Colonic mucosa (tissue), 4 donors: ENCODE measurements at places on chromosomes 13 and 19. TPM values are rescaled to one million over a fixed set of nuclear protein-coding genes. Genes with fewer than 3 reads are reported as not detected.

DNA sequence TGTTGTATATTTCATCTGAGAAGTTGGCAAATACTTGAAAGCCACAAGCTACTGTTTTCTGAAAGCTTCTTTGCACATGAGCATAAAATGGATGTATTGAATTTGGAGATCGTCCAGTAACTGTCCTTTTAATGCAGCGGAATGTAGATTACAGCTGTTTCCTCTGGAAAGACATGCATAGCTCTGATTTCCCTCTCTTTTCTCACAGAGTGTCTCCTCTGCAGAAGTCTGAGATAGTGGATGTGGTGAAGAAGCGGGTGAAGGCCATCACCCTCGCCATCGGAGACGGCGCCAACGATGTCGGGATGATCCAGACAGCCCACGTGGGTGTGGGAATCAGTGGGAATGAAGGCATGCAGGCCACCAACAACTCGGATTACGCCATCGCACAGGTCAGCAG lies 283.0 kb downstream of the SHISA2 start:
- no peaks in the 10 kb centered on the region for H3K36me3 ChIP-seq
- H3K27ac ChIP-seq = no peak overlapping the region
- H3K4me3 ChIP-seq = no peak overlapping the region
- no peaks in the 10 kb centered on the region for H3K27me3 ChIP-seq
- no peak for DNase-seq
- no peaks in the 10 kb centered on the region for H3K4me1 ChIP-seq

GRCh38 chr13:51665456-51665855 lies 81.2 kb downstream of the WDFY2 start:
- DNase-seq = no peak
- no peaks in the 10 kb centered on the region for H3K27me3 ChIP-seq
- no peaks in the 10 kb centered on the region for H3K4me1 ChIP-seq
- no peaks in the 10 kb centered on the region for H3K36me3 ChIP-seq

GRCh38 chr13:100269837-100270236 lies 180.9 kb downstream of the PCCA start:
- no peaks in the 10 kb centered on the region for H3K4me1 ChIP-seq
- no peak overlapping the region for H3K27ac ChIP-seq
- no peaks in the 10 kb centered on the region for H3K27me3 ChIP-seq

GRCh38 chr13:28531845-28532387 lies 37.0 kb upstream of the FLT1 start:
- no peak overlapping the region for H3K27ac ChIP-seq
- DNase-seq = no peak
- H3K4me1 ChIP-seq = no peaks in the 10 kb centered on the region
- H3K27me3 ChIP-seq = peaks cover 9% of the 10 kb centered on the region
- no peak overlapping the region for H3K4me3 ChIP-seq
- H3K36me3 ChIP-seq = no peaks in the 10 kb centered on the region

DNA sequence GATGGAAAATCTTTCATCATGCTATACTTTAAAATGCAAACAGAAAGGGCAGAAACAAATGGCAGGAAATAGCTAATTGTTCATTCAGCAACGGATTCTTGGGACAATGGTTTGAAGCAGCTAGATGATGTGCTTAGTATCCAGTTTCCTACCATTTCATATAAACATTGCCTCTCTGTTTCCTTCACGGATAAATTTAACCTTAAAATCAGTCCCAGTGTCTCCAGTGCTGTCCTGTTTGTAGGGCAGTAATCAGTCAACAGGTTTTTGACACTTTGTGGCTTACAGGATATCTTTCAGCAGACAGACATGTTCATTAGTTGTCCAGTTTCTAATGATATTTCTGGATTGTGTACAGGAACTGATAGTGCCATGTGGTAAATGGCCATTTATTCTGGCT lies 24.7 kb upstream of the RB1 start:
- no peaks in the 10 kb centered on the region for H3K36me3 ChIP-seq
- no peak overlapping the region for H3K27ac ChIP-seq
- no peaks in the 10 kb centered on the region for H3K4me1 ChIP-seq
- H3K4me3 ChIP-seq = no peak overlapping the region
- DNase-seq = no peak
- H3K27me3 ChIP-seq = no peaks in the 10 kb centered on the region

DNA sequence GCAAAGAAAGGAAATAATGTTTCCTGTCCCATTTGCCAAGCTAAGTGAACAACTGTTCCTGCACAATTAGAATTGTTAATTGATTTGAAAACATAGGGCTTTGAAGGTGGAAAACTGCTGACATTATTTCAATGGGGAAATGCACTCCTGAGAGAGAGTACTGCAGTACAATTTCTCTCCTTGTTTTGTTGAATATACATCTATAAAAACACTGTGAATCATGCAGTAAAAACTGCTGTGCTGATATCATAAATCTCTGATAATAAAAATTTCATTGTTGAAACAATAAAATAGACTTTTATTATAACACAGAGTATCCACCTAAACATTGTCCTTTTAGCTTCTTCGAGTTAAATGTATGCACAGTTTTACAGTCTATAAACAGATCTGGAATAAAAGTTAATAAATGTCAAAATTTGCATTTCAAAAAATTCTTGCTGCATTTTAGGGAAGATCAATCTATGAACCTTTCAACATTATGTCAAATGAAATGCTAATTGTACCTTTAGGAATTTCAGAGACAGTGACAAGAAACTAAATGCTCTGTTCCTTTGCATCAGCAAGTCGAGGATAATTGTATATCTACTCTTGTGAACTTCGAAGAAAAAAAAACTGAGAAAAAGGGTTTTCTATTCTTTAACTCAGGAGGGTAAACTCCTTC lies 328.2 kb upstream of the DACH1 start:
- no peaks in the 10 kb centered on the region for H3K4me1 ChIP-seq
- no peak for DNase-seq
- no peaks in the 10 kb centered on the region for H3K36me3 ChIP-seq
- no peaks in the 10 kb centered on the region for H3K27me3 ChIP-seq
- no peak overlapping the region for H3K4me3 ChIP-seq
- peak overlapping the region; percentile 60 for H3K27ac ChIP-seq

GRCh38 chr13:33934951-33935371 lies 117.0 kb downstream of the RFC3 start:
- H3K4me3 ChIP-seq = no peak overlapping the region
- no peaks in the 10 kb centered on the region for H3K4me1 ChIP-seq
- H3K27me3 ChIP-seq = no peaks in the 10 kb centered on the region
- H3K36me3 ChIP-seq = no peaks in the 10 kb centered on the region
- no peak for DNase-seq

DNA sequence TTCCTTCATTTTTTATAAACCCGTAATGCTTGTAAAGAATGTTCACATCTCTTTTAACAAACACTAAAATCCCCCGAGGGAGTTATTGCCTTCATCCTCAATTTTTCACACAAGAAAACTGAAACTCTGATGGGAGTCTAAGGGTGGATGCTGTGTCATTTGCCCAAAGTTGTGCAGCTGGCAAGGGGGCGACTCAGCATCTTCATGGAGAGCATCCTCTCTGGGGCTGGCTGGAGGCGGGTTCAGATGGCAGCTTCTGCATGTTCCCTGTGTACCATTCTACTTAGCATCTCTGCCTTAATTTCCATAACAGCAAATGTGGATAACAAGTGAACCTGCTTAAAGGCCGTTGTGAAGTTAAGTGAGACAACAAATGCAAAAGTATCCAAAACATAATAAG lies 256.4 kb downstream of the IRS2 start:
- H3K4me1 ChIP-seq = no peaks in the 10 kb centered on the region
- DNase-seq = no peak
- H3K4me3 ChIP-seq = no peak overlapping the region
- no peaks in the 10 kb centered on the region for H3K36me3 ChIP-seq
- H3K27me3 ChIP-seq = no peaks in the 10 kb centered on the region

GRCh38 chr19:4064496-4065260 lies 2.0 kb downstream of the ZBTB7A start:
- no peaks in the 10 kb centered on the region for H3K27me3 ChIP-seq
- H3K36me3 ChIP-seq = no peaks in the 10 kb centered on the region
- peaks cover 36% of the 10 kb centered on the region for H3K4me1 ChIP-seq
- peak overlapping the region; percentile 72 for H3K4me3 ChIP-seq

- H3K27me3 ChIP-seq = no peaks in the 10 kb centered on the region
- DNase-seq = peak; percentile 89
- no peaks in the 10 kb centered on the region for H3K36me3 ChIP-seq
- H3K27ac ChIP-seq = no peak overlapping the region
- H3K4me3 ChIP-seq = no peak overlapping the region
- H3K4me1 ChIP-seq = peaks cover 4% of the 10 kb centered on the region
Observed at GRCh38 chr19:4811328-4812131, 20.0 kb downstream of the TICAM1 start.

DNA sequence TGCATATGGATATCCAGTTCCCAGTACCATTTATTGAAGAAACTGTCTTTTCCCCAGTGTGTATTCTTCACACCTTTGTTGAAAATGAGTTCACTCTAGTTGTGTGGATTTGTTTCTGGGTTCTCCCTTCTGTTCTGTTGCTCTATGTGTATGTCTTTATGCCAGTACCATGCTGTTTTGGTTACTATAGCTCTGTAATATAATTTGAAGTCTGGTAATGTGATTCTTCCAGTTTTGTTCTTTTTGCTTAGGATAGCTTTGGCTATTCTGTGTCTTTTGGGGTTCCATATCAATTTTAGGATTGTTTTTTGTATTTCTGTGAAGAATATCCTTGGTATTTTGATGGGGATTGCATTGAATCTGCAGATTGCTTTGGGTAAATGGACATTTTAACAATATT lies 35.2 kb downstream of the ZNF136 start:
- no peak overlapping the region for H3K4me3 ChIP-seq
- DNase-seq = no peak
- H3K27me3 ChIP-seq = no peaks in the 10 kb centered on the region
- no peak overlapping the region for H3K27ac ChIP-seq

GRCh38 chr13:36717966-36718545 lies 44.2 kb downstream of the SERTM1 start:
- DNase-seq = no peak
- no peaks in the 10 kb centered on the region for H3K36me3 ChIP-seq
- no peaks in the 10 kb centered on the region for H3K4me1 ChIP-seq
- no peak overlapping the region for H3K27ac ChIP-seq

GRCh38 chr19:28607066-28607583 lies 605.8 kb downstream of the UQCRFS1 start:
- no peak overlapping the region for H3K27ac ChIP-seq
- no peaks in the 10 kb centered on the region for H3K4me1 ChIP-seq
- H3K4me3 ChIP-seq = no peak overlapping the region

- no peaks in the 10 kb centered on the region for H3K27me3 ChIP-seq
- no peak overlapping the region for H3K4me3 ChIP-seq
- no peak for DNase-seq
- no peaks in the 10 kb centered on the region for H3K4me1 ChIP-seq
- no peaks in the 10 kb centered on the region for H3K36me3 ChIP-seq
Observed at GRCh38 chr19:55537741-55538111, 793 bp upstream of the SBK2 start.

DNA sequence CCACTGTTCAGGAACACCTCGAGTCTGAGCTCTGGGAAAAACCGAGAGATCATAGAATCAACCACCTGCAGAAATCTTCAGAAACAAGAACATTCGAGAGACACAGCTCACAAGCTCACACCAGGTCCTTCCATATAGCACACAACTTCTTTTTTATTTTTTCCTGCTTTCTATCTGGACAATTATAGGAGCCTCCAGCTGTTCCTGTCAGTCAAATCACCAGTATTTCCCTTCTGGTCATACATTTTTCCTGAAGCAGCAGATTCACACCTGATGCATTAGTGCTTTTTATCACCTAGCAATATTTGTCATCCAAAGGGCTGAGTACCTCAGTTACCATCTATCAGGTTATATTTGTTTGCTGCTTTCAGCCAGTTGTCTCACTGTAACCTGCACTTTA lies 323.5 kb downstream of the FOXO1 start:
- no peak for DNase-seq
- H3K4me1 ChIP-seq = no peaks in the 10 kb centered on the region
- H3K27ac ChIP-seq = no peak overlapping the region
- no peaks in the 10 kb centered on the region for H3K36me3 ChIP-seq

DNA sequence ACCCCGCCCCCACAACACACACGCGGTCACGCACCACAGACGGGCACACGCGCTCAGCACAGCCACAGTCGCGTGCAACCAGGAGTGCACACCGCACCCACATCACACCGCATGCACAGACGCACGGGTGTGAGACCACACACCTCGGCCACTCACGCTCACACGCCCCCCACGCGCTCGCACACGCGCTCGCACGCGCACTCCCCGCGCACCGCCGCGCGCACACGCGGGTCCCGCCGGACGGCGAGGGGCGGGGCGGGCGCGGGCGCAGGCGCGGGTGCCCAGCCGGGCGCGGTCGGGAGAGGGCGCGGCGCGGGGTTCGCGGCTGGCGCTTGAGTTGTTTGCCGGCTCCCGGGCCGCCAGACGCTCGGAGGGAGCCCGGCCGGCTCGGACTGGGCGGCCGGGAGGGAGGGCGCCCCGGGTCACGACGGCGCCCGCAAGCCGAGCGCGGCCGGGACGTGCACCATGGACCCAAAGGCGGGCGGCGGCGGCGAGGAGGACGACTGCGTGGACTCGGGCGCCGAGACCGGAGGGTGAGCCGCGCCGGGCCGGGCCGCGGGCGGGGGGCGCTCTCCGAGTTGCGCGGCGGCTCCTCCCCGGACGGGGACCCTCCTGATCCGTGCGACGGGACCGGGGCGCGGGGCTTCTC lies at the start of gene FAM124A:
FAM124A (plus strand) TSS at position 362 of the 649 bp plus-strand sequence; CDS start at position 466, 104 bp downstream.
- no peak within 1 kb of the TSS for H3K27ac ChIP-seq
- peak within 1 kb of the TSS; percentile 67 for H3K4me3 ChIP-seq
- peaks cover 9% of the 10 kb centered on the region for H3K27me3 ChIP-seq
- peaks cover 6% of the 10 kb centered on the region for H3K4me1 ChIP-seq
- H3K36me3 ChIP-seq = no peaks in the 10 kb centered on the region

GRCh38 chr13:36848199-36848982 lies 29.4 kb downstream of the RFXAP start:
- no peaks in the 10 kb centered on the region for H3K27me3 ChIP-seq
- no peak overlapping the region for H3K27ac ChIP-seq
- H3K4me1 ChIP-seq = no peaks in the 10 kb centered on the region
- no peak overlapping the region for H3K4me3 ChIP-seq
- DNase-seq = no peak
- no peaks in the 10 kb centered on the region for H3K36me3 ChIP-seq

- no peaks in the 10 kb centered on the region for H3K27me3 ChIP-seq
- H3K36me3 ChIP-seq = no peaks in the 10 kb centered on the region
- no peak for DNase-seq
- peaks cover 3% of the 10 kb centered on the region for H3K4me1 ChIP-seq
- H3K4me3 ChIP-seq = no peak overlapping the region
Observed at GRCh38 chr19:19420570-19421298, 15.3 kb downstream of the GATAD2A start.

GRCh38 chr19:9937001-9937411 lies 691 bp upstream of the OLFM2 start:
- H3K36me3 ChIP-seq = no peaks in the 10 kb centered on the region
- no peak for DNase-seq
- no peak overlapping the region for H3K27ac ChIP-seq

Gene ETV2
- total RNA-seq = 1.9 TPM

Gene STOML3
- total RNA-seq = not detected

Gene ZNF99
- total RNA-seq = not detected

Gene ZSWIM9
- 6.2 TPM for total RNA-seq

Gene C1QTNF9
- not detected for total RNA-seq

Gene STARD13
- 30.2 TPM for total RNA-seq

Gene KIR3DL2
- not detected for total RNA-seq

Gene HOMER3
- total RNA-seq = 5.3 TPM

Gene CFD
- total RNA-seq = 55.3 TPM

Gene PSG3
- total RNA-seq = not detected

Gene SHISA7
- total RNA-seq = not detected

Gene OR7A5
- not detected for total RNA-seq
